NCI-H187 treated with DMSO at 0.1 percent for 48 hours (cell line): ENCODE measurements at places on chromosomes 1 and 21.

DNA sequence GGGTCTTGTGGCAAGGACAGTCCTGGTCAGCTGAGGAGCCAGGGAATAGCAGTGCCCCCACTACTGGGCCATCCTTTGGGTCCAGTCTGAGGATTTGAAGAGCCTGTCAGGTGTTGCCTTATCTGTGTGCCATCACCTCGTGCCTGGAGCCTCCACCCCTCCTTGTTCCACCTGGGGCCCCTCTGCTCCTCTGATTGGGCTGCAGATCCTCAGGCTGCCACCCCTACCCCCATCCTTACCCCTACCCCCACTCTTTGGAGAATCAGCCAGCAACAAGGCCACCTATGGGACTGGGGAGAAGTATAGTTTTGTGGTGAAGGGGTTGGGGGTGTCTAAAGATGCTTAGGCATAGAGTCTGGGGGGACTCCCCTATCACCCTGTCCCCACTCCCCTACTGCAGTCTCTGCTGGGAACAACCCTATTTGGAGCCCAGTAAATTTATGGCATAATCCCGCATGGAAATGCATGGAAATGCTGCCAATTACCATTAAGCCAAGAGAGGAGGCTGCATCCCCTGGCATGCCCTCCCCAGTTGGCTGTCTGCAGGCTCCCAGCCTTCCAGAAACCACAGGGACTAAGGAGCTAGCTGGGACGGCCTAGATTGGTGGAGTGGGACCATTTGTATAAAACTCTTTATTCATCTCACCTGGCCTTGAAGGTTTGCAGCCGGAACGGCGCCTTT, 142.7 kb upstream of the CSF3R start:
- no peak for DNase-seq

DNA sequence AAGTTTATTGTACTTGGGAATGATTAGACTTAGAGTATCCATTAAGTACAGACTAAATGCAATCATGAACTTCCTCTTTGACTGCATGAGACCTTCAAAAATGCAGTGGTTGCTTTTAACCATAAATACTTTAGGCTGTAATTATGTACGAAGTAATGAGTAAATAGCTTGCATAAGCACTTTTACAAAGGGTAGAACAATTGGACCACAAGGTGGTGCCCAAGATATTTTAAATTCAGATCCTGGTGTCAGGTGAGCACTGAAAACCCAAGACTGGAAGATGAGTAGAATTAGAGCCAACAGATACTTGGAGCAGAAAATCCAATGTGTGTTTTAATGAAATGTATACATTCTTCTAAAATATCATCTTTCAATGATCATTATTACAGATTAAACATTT, 43.4 kb upstream of the RHOU start:
- DNase-seq: no peak

DNA sequence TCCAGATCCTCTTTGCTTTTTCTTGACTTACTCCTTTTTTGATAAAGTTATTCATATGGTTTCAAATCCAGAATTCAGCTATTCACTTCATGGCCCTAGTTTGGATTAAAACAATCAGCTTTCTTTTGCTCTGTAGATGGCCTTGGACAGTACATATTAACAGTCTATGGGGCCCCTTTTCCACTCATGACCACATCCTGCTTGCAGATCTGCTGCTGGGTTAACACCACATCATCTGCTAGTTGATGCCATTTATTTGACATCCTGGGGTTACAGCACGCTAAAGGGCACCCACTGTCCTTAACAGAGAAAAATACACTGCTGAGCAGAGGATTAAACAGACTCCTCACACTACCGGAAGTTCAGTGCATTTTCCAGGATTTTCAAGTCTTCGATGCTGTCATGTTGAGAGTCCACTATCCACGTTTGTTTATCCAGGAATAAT, 941 bp upstream of the IFI16 start:
- no peak for DNase-seq

DNA sequence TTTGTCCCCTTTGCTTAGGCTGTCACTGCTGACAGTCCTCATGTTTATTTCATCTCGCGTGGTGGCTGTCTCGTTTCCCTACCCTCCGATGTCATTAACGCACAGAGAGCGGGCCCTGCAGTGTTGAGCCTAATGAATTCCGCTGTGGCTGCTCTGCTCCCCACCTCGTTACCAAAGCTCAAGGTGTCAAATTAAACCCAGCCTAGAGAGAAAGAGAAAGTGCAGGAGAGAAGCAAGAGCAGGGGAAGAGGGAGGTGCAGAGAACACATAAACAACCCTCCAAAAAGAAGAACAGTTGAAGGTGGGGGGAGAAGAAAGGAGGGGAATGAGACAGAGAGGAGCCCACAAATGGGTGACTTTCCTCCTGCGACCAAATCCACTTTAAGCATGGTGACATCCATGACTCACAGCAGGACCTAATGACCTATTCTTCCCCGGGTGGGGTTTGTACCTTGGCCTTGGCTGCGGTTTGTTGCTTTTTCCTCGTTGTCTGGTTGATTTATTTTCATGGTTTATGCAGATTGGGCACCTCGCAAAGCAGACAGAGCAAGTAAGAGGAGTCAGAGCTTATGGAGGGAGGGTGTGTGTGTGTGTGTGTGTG, 92.5 kb downstream of the PBX1 start:
- DNase-seq: no peak

DNA sequence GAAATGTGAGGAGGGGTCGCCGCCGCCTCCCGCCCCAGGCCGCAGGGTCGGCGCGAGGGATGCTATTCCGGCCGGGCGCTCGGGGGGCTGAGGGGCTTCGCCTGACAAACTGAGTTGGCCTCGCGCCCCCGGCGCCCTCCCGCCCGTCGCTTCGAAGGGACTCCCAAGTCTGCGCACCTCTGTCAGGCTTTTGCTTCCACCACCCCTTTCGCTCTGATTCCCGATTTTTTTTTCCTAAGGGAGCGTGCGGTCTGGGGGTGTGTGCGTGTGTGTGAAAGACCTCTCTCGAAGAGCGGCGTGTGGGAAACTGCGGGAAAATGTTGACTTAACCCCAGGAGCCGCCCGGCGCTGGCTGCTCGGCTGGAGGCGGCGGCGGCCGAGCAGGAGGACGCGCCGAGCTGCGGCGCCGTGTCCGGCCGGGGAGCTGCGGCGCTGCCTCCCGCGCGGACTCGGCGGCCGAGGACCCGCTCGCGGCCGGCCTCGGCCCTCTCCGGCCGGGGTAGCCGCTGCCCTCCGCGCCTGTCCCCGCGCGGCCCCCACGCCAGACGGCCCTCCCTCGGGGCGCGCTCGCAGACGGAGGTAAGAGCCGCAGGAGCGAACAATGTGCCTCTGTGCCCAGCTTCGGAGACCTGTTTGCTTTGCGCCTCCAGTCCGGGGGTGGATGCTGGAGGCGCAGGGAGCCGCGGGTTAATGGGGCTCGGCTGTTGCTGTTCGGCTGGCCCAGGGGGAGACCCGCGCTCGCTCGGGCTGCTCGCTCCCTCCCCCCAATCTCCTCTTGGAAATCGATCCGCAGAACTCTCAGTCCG, 1.1 kb downstream of the ADGRL2 start:
- no peak for DNase-seq

DNA sequence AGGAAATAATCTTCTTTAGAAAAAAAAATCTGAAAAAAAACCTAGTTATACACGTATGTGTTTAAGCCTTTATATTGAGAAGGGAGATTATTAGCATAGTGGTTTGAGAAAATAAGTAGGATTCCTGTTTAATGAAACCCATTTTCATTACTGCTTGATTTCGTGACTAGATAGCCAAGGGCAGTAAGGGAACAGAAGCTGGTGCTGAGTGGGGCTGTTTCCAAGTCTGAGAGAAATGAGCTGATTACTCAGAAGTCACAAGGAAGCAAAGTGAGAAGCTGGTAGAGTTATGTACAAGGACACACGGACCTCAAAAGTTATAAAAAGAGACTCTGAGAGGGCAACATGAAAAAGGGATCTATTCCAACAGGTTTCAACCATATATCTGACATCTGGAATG, 256.5 kb downstream of the TTLL7 start:
- DNase-seq: no peak
